ELF-1 (cell line): ENCODE measurements at places on chromosomes 12 and 14.

DNA sequence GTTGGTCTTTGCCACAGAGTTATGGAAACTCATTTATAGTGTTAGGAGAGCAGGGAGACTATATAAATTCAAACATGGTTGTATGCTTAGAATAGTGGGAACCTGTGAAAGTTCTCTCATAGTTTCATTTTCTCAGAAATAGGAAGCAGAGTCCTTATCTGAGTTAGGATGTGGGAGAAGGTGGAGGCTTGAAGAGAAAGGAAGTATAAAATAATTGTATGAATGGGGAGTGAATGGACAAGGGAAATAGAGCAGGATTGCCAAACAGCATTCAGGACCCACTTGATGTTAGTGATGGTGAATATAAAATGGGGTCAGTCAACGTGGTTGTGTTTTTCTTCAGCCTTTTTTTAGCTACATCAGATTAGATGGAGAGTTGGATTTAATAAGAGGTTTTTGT lies 34.0 kb upstream of the TPH2 start:
- no peak for DNase-seq

DNA sequence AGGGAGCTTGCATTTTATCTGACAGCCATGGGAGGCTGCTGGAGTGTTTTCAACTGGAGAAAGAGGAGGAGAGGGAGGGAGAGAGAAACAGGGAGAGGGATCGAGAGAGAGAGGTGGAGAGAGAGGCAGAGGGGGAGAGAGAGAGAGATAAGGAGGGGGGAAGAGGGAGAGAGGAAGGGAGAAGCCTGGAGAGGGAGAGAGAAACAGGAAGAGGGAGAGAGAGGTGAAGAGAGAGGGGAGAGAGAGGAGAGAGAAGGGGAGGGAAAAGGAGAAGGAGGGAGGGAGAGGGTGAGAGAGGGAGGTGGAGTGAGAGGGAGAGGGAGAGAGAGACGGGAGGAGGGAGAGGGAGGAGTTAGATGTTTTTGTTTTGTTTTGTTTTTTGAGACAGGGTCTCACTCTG lies 45.6 kb downstream of the DNAH10 start:
- DNase-seq = no peak

GRCh38 chr14:60420050-60420449 lies 65.8 kb downstream of the C14orf39 start:
- DNase-seq = no peak

DNA sequence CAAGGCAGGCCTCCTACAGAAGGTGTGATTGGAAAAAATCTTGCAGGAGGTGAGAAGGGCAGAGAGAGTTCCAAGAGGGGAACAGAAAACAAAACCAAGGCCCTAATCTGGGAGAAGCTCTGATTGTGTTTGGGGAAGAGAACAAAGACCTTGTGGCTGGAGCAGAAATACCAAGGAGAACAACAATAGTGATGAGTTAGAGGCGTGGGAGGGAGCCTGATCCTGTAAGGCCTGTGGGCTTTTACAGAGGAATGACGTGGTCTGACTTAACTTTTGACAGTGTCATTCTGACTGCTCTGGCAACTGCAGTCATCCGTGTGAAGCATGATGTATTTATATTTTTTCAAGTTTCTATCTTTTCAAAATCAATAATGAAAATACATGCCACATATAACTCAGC lies 200.6 kb downstream of the ANO4 start:
- DNase-seq = peak; percentile 84

DNA sequence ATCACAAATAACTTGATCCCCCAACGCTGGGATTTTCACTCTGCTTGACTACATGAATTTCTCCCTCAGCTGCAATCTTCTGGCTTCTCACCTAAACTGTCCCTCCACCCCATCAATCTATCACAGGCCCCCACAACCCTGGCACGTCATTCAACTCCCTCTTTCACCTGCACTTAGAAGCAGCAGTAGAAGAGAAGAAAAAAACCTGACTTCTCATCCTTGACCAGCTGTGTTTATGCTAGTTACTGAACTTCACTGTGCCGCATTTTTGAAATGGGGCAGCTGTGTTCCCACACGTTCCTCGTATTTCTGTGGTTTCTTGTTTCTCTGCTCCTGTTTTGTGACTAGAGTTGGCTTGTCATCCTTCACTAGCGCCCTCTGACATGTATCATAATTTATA lies 35.0 kb downstream of the ITPR2 start:
- DNase-seq = no peak

- peak; percentile 95 for DNase-seq
Observed at GRCh38 chr12:122917507-122918121, 21.7 kb upstream of the VPS37B start.

DNA sequence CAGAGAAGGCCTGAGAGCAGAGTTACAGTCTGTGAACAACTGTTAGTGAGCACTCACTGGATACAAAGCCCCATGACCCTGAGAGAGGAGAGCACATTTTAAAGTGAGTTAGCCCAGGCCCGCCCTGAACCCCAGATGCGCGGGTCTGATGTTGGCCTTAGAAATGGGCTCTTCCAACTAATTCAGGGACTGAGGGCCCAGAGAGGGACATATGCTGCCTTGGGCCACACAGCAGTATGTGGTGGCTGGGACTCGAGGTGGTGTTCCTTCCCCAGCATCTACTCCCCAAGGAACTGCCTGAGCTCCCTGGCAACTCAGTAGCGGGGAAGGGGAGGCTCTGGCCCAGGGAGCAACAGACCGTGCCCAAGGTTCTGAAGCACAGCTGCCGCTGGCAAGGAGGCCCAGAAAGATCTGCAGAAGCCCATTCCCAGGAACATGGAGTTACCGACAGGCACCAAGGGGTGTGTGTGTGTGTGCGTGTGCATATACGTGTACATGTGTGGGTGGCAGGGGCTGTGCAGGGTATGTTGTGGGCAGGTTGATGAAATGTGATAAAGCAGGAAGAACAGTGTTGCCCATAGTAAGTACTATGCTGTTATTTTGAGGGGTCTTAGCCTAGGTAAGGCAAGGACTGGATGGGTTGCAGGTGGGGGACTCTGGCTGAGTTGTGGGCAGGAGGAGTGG lies 40.5 kb downstream of the KRT80 start:
- DNase-seq = no peak

DNA sequence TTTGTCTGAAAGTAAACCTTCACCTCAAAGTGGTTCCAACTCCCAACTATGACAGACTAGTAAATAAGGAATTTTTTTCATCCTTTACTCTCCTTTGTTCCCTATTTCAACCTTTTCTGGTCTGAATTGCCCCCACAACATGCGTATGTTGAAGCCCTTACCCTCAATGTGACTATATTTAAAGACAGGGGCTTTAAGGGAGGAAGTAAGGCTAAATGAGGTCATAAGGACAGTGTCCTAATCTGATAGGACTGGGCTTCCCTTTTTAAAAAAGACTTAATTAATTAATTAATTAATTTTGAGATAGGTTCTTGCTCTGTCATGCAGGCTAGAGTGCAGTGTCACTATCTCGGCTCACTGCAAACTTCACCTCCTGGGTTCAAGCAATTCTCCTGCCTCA lies 86.3 kb downstream of the VCPKMT start:
- no peak for DNase-seq

DNA sequence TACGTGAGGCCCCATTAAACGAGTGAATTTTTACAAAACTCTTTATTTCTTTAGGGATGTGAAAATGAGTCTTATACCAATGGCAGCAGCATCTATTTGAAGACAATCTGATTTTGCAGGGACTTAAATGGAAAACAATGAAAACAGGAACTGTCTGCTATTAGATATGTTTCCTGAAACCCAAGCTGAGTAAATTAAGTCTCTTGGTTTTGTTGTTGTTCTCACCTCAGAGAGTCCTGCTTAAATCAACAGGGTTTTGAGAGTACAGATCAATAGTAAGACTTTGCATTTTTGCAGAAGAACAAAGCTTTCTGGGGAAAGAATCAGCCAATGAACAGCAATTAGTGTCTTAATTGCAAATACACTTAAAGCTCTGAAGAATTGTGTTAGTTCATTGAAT lies 39.1 kb upstream of the LGR5 start:
- no peak for DNase-seq

DNA sequence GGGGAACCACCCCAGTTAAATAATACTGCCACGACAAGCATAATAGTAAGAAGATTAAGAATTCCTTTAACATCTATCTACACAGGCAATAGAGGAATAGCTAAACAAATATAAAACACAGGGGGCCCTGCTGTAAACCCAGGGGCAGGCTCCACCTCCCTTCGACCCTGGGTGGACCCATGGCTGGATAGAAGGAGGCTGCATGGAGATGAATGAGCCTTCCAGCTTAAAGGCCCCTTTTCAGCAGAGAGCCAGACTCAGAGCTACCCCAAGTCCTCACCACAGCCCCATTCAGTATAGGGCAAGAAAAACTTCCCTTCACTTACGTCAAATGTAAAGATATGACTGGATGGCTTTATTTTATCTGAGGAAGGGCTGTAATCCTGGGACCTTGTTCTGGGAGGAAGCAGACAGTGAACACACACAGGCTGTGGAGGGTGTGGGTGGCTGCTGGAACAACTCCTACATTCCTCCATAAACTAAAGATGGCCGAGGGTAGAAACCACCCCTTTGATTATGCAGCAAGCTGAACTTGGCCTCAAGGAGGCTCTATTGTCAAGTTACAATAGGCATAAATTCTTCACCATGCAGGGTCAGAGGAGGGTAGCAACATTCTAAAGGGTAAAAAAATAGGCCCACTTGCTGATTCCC lies 30.4 kb downstream of the NUAK1 start:
- peak; percentile 64 for DNase-seq

DNA sequence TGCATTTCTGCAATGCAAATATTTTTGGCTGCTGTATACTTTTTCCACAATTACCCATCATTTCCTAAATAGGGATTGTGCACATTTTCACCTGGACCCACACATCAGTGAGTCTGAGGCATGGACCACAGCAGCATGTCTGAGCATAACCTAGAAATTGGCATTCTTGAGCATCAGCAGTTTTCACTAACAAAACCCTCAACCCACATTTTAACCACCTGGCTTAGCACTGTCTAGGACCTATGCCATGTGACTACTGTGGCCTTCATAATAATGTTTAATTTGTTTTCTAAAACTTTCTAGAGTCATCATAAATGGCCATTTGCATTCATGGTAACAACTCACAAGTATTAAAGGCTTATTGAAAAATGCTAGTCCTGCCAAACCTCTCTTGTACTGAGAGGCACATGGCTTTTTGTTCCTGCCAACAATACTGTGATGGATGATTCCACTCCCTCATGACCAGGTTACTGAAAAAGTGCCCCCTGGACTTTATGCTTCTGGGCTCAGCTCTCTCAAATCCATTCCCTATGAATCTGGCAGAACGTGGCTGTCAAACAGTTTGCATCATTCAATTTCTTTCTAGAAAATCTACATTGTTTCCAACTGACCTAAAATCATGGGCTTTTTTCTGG lies 240.0 kb downstream of the MDGA2 start:
- DNase-seq = no peak

GRCh38 chr14:56752428-56752827 lies 57.9 kb downstream of the OTX2 start:
- no peak for DNase-seq

DNA sequence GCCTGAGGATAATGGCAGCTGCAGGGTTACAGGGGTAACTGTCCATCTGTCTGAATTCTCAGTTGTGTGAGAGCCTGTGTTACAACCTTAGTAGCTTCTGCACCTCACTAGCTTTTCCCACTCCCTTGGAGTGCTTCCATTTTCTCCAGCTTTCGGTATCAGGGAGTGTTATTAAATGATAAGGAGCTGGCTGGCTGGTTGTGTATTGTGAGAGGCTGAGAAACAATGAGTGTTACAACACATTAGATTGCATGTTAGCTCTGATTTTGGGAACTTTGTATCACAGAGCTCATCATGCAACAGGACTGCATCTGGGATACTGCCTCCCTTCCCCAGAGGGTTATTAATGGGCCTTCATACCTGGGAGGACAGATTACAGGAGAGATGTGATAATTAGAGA lies 723.7 kb downstream of the DIO2 start:
- no peak for DNase-seq

- DNase-seq = no peak
Observed at GRCh38 chr14:30034152-30034551, 106.5 kb upstream of the PRKD1 start.

DNA sequence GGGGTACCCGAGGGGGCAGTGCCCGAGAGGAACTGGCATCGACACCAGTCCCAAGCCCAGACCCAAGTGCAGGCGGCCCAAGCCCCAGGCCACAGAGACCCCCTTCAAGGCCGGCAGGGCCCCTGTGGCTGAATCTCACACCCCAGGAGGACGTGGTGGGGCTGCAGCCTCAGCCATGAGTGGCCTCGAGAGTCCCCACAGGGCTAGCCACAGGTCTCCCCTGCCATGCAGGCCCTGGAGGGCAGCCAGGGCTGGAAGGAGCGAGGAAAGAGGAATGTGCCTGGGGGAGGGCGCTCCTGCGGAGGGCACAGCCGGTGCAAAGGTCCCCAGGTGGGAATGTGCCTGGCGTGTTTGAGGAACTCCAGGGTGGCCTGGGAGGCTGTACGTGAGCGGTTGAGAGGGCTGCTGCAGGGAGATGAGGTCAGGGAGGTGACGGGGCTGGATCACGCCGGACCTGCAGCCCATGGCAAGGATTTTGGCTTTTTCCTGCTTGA lies 86.1 kb downstream of the NCOR2 start:
- DNase-seq = no peak

GRCh38 chr12:42912367-42912766 lies 322.8 kb upstream of the PRICKLE1 start:
- no peak for DNase-seq

- no peak for DNase-seq
Observed at GRCh38 chr12:102474438-102475064, 5.8 kb downstream of the IGF1 start.

GRCh38 chr14:31962920-31963319 lies 114.2 kb upstream of the ARHGAP5 start:
- no peak for DNase-seq

DNA sequence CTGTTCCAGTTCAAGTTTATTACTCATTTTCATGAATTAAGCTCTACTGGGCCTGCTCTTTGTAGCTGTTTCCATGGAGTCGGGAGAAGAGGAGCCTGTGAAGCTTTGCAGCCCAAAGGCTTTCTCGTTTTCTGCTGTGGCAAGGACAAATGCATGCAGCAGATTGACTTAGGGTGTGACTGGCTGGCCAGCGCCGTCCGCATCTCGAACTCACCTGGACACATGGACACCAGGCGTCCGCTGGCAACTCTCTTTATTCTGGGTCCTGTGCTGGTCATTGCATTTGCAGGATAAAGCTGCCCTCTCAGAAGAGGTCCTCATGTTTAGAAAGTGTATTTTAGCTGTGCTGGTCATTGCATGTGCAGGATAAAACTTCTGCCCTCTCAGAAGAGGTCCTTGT lies 350.4 kb downstream of the TMEM121 start:
- DNase-seq = no peak

DNA sequence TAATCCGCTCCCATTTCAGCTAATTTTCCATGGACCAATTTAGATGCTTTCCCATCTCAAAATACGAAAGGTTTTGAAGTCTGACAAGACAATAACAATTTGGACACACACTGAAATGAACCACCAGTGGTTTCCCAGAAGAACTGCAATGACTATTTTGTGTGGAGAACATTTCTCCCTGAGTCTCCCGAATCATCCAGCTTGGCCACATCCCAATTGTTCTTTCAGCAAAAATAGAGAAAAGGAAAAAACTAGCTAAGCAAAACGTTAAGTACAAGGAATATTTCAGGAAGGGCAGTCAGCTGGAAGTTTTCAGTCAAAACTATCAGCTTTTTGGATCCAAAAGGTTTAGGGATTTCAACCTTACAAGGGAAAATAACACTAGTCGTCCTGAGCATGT lies 390.6 kb downstream of the KCNH5 start:
- no peak for DNase-seq
